Retina (tissue), 1 donor: ENCODE measurements at places on chromosomes 7 and 10.

GRCh38 chr10:15169555-15170401 lies 1.3 kb upstream of the NMT2 start:
- DNase-seq: no peak

DNA sequence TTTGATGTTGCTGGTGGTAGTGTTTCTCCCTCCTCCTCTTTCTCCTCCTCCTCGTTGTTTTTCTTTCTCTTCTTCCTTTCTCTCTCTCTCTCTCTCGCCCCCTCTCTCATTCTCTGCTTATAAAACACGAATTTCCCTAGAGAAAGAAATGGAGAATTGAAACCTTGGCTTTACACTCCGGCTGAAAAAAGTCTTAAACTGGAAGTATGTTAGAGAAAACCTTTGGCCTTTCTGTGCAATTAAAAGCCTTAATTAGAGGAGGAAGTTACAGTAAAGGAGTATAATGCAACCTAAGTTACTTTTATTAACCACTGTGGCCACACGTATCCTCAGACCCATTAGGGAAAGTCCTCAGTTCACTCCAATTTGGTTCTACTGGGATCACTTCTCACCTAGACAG lies 501.7 kb upstream of the SORCS1 start:
- DNase-seq: no peak

DNA sequence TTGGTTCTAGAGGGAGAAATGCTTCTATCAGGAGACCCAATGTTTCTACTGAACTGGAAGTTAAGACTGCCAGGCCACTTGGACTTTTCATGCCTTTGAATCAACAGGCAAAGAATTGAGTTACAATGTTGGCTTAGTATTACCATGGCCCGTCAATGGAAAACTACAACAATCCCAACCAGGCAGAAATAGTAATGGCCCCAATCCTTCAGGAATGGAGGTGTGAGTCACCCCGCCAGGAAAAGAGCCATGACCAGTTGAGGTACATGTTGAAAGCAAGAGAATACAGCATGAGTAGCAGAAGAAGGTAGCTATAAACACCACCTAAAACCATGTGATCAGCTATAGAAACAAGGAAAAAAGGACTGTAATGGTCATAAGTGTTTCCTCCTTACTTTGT lies 101.9 kb downstream of the DGKB start:
- no peak for DNase-seq

- DNase-seq: no peak
Measured at GRCh38 chr10:116141246-116141645, 131.8 kb downstream of the GFRA1 start.

DNA sequence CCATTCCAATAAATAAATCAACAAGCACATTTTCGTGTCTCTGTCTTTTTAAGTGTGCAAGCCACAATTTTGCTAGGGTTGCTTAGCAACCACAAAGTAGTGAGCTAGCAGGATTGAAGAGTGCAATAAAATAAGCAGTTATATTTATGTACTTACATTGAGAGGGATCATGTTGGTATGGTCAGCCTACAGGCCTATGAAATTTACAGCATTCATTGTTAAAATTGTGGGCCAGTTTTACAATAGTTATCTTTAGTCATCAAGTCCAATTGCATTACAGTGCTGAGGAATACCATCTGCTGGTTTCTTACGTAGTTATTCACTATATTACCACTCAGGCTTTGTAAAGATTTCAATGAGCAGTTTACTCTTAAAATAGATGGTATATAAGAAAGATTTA lies 192.5 kb upstream of the POT1 start:
- no peak for DNase-seq

DNA sequence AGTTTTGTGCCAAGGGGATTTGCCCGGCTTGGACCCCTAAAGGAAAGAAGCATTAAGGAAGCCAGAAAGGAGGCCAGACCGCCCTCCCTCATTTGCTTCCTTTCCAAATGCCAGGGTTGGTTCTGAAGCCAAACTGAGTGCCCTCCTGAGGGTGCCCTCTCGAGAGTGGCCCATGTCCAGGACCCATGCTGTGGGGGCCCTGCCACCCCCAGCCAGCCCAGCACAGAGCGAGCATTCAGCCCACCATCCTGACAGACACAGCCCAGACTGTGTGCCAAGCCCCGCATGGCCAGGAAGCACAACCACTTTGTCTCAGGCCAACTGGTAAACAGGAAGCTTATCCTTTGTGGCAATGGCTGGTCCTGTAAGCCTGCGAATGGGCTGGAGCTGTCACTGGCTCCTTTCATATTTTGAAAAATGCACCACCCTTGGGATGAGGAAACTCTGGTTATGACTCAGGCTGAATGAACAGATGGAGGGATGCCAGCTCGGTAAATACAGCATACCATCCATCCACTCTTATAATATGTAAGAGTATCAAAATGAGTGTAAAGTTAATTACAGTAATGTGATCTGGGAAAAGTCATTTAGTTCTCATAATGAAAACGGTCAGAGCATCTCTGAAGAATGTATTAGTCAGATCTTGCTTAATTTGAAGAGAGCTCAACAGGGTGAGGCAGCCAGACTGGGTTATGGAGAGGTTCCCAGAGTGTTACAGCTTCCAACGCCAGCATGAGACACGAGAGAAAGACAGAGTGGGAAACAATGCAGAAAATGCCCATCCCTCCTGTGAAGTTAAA lies 65.0 kb downstream of the STK17A start:
- peak; percentile 36 for DNase-seq

- DNase-seq: no peak
Measured at GRCh38 chr7:123864012-123864411, 19.0 kb downstream of the HYAL4 start.

GRCh38 chr10:69142983-69143382 lies 19.0 kb downstream of the VPS26A start:
- DNase-seq: no peak
